Activated CD4-positive, alpha-beta T cell treated with anti-CD3 and anti-CD28 coated beads for 48 hours (primary cell): ENCODE measurements at places on chromosomes 11 and 22.

GRCh38 chr11:48064306-48064705 is 83.9 kb downstream of the PTPRJ start:
- no peak for DNase-seq

GRCh38 chr22:20581503-20582170 is 74.2 kb downstream of the MED15 start:
- DNase-seq: no peak

DNA sequence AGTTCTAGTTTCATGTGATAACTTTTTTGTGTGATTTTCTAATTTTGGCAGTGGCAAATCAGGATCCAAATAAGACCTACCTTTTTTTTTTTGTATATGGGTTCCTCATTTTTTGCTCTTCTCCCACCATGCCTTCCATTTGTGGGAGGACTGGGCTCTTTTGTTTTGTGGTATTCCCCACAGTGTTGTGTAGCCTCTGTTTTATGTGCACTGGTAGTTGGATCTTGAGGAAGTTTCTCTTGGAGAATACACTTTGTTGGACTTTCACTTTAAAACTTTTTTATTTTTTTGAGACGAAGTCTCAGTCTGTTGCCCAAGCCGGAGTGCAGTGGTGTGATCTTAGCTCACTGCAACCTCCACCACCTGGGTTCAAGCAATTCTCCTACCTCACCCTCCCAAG is 39.7 kb downstream of the PPP6R3 start:
- DNase-seq: no peak

DNA sequence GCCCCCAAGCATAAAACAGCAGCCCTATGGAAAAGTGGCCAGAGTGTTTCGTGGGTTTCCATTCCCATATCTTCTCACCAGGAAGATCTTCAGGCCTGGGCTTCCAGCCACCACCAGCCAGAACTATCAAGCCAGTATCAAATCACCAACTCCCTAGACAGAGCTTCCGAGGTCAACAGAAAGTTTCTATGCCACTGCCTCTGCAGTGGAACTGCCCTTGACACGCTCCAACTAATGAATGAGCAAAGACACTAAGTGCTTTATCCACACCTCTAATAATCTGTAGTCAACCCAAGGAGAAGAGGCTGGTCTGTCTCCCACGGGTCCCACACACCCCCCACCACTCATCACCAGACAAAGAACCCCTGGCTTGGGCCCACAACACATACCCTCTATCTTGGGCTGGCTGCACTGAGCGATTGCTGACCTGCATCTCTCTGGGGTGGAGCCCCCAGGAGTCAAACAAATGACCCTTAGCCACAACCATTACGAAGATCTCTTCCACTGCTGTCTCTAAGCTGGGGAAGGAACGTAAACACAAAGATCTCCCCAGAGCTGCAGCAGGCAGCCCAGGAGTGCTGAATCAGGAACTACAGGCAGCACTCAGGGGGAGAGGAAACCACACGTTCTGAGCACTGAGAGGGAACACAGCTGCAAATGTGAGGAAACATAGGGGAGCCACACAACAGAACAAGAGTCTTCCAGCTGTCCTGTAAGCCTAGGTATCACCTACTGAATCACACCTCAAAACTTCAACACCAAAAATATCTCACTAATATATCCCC is 9.7 kb downstream of the OR5AN1 start:
- DNase-seq: no peak

DNA sequence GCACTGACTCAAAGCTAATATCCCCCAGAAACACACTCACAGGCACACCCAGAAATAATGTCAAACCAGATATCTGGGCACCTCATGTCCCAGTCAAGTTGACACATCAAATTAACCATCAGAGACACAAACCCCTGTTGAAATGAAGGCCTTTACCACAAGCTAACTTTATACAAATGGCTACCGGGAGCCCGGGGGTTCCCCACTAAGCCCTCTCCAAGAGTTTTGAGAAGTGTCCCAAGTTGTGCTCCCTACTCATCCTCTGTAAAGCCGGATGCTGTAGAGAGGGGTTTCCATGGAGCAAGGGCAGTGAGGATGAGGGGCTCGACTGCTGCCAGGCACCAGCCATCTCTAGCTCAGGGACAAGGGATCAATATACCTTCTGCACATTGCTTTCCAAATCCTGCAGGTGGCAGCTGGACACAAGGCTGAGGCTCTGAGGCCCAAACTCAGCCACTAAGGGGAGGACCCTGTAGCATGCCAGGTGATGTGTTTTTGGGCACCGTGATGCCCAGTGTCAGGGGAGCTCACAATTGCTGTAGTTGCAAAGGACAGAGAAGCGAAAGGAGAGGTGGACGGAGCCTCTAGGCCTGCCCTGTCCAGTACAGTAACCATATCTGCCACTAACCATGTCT is 145.7 kb downstream of the TTC17 start:
- peak; percentile 13 for DNase-seq

DNA sequence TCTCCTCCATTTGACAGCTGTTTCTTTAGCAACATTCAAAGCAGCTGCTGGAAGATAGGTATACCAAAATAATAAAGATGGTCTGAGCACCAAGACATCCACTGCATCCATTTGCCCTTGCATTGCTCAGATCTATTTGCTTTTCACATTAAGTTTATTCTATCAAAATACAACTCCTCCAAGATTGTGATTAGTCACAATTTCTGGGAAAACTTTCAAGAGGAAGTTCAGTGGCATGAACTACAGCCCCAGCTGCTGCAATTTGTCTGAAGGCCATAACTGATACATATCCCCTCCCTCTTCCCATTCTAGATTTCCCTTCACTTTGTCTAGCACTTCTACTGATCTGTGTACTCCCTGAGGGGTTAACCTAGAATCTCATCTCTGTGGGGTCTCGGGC is 117.5 kb upstream of the CEP126 start:
- no peak for DNase-seq

DNA sequence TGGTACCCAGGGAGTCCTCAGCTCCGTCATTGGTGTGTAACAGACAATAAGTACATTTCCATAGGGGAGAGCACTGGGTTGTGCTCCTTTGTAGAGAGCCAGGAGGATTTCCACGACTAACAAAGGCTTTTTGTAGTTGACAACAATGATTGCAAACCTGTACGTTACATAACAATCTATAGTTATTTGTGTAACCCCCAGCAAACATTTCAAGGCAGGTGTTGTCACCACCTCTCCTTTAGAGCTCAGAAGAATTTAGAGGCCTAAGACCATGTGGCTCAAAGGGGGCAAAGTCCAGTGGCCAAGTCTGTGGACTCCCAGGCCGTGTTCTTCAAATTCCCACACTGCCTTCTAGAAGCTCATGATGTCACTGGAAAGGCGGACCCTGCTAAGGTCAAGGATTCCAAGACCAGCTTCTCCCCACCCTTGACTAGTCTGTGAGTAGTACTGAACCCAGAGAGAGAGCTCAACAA is 15.8 kb downstream of the RPL27A start:
- no peak for DNase-seq

GRCh38 chr11:111531136-111531535 is 9.4 kb upstream of the LAYN start:
- no peak for DNase-seq

GRCh38 chr11:128326791-128327190 is 260.6 kb downstream of the ETS1 start:
- DNase-seq: peak; percentile 42
